ENCODE measurements at places on chromosomes 12 and 14.

DNA sequence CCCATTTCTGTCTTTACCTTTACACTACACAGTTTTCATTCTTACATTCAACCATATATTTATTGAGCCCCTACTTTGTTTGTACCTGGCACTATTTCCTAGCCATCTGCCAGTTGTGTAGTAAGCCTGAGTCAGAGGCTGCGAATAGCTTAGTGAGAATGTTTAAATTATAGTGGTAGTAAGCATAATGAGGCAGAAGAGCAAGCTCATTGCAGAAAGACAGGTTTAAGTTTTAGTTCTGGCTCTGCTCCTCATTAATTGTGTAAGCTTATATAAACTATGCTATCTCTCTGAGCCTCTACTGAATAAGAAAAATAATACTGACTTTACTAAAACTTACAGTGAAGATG is 123.5 kb downstream of the NAV3 start:
- DNase-seq = no peak

DNA sequence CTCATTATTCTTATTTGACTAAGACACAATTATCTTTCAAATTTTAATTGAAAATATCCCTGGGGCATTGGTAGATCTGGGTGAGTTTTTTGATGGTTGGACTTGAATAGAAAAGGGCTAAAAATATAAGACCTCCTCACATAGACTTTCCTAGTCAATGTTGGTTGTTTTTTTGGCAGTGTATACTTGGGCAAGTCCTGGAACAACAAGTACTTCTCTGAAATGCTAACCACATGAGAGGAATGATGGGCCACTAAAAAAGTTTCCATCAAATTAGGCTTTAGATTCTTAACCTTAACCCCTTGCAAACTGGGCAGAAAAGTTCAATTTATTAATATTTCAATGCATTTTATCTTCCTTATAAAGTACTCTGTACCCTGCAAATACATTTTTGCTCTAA is 97.6 kb downstream of the FGD4 start:
- DNase-seq = no peak

DNA sequence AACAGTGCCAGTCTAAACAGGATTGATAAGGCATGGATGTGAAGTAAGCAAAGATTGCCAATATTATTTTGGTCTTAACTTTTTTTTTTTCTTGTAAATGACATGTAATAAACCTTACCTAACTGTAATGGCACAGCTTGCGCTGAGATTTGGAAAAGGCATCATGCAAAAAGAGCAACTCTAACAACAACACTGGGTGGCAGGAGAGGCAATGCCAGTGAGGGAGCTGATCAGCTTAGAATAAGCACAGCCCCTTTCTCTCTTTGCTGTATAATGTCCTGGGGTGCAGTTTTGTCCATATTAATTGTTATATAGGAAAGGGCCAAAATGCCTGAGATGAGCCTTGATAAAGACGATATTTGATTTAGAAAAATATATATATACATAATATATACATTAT is 1589.7 kb upstream of the FLRT2 start:
- no peak for DNase-seq

GRCh38 chr14:102538602-102539543 is 29.3 kb upstream of the ANKRD9 start:
- DNase-seq = no peak

DNA sequence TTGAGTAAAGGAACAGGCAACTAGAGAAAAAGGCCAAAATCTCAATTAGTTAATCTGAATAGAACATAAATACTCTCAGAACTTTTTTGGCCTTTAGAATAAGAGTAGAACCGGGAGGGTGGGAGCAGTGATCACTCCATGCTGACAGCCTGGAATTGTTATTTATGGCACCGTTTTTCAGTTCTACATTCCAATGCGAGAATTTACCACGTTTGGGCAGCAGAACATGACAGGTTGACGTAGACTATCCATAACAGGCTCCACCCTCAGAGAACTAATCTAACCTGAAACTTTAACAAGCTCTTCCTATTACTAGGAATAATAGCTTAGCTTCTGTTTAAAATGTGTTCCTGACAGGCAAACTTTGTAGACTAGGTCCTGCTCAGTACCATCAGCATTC is 379.1 kb downstream of the SEC23A start:
- no peak for DNase-seq

GRCh38 chr14:68880581-68881105 is 87.8 kb upstream of the ZFP36L1 start:
- no peak for DNase-seq

- DNase-seq = no peak
Measured at GRCh38 chr14:68191567-68192321, 372.2 kb downstream of the RAD51B start.

GRCh38 chr12:16415155-16415554 is 67.7 kb downstream of the MGST1 start:
- DNase-seq = no peak

DNA sequence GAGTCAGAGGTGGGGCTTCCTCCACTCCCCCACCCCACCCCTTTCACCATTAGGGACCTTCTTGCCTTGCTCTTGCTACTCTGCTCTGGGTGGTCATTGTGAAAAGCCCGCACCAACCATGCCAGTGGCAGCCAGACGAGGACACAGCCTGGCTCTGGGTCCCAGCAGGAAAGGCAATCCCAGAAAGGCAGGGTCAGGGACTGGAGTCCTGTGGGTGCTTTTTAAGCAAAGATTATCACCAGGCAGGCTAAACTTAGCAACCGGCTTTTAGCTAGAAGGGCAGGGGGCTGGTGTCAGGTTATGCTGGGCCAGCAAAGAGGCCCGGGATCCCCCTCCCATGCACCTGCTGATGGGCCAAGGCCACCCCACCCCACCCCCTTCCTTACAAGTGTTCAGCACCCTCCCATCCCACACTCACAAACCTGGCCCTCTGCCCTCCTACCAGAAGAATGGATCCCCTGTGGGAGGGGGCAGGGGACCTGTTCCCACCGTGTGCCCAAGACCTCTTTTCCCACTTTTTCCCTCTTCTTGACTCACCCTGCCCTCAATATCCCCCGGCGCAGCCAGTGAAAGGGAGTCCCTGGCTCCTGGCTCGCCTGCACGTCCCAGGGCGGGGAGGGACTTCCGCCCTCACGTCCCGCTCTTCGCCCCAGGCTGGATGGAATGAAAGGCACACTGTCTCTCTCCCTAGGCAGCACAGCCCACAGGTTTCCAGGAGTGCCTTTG is 1.2 kb upstream of the GAPDH start:
- peak; percentile 71 for DNase-seq

DNA sequence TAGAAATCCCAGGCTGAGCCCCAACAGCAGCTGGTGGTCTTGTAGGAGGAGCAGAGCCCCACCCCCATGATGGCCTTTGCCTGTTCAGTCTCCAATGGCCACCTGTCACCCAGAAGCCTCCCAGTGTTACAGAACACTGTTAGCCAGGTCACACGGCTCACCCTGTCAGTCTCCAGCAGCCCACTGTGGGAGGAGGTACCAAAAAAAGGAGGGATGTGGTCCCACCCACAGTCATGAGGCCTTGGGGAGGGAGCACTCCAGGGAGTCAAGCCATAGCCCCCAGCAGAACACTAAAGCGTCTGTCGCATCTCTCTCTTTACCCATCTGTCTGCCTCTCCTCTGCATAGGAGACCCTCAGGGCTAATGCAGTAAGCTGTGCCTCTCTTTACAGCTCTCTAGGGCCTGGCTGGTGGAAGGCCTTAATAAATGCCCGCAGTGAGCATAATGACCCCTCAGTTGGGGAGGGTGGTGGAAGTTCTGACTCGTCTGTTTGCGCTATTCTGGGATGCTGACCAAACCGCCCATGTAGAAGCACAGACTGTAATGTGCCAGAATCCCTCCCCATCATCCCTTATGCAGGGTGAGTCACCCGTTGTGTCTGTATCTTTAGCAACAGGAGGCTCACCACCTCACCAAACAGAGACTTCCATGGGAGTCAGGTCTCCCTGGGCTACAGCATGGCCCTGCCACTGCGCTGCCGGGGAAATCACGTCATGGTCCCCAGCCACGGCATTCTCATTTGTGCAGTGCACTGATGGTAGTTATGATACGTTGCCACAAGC is 14.6 kb downstream of the C14orf132 start:
- no peak for DNase-seq

DNA sequence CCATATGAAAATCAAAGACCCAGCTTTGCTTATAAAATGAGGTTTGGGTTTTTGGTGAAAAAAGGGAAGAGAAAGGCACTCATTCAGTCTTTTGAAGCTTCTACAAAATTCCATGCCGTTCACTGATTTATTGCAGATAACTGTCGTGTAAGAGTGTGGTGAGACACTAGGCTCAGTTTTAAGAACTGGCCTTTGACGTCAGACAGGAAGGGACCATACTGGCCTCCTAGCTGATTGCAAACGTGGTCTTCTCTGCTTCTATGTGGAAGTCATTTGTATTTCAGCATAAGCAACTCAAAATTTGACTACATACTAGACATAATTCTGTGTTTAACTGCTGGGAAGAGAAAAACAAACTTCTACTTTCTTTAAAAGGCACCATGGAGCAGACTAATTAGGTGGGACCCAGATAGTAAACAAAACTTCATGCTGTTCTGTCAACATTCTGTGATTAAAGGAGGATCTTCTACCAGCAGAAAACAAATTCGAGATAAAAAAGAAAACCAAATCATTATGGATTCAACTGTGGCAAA is 168.7 kb downstream of the TTC7B start:
- no peak for DNase-seq

DNA sequence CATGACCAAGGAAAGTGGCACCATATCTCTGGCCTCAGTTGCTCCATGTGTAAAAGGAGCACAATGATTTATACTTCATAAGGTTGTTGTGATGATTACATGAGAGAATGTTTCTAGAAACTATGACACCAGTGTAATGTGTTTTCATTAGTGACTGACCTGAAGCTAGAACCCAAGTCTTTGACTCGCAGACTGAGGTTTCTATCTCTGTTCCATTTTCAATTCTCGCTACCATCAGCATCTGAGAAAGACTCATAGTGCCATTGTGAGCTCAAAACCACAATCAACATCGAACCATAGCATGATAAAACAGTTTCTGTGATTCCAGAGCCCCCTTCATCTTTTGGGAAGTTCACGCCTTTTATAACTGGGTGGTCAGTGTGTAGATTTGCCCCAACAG is 53.8 kb downstream of the STAB2 start:
- peak; percentile 74 for DNase-seq

DNA sequence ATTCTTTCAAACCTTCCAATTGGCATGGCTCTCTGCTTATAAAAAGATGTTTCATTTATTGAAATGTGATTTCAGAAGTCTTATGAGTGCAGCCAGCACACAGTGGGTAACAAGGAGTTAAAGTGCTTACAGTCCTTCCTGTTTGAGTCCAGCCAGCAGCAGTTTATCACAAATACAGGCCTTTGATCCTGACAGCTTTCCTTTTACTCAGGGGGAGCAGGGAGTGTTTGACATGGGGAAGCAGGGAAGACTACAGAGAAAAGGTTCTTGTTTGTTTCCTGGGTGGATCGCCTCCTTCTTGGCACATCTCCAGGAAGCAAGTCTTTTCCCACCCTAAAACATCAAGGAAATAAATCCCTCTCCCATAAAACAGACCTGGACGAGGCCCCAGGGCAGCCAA is 216.1 kb downstream of the MSRB3 start:
- DNase-seq = no peak

GRCh38 chr14:100240668-100241032 is 1.7 kb downstream of the YY1 start:
- DNase-seq = no peak

DNA sequence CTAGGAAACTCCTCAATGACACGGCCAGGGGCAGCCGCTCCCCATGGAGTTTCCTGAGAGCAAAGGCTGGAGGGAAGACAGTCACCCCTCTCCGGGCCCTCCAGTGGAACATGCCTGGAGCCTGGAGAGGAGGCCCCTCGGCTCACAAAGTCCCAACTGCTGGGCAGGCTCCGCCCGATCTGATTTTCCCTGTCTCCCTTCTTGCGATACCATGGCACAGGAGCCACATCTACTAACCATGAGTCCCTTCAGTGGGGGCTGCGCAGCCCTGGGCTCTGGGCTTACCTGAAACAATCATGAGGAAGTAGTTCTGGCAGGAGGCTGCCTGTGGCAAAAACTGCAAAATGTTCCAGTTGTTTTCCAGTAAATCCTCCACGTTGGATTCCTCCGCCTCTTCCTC is 15.3 kb downstream of the P2RX2 start:
- no peak for DNase-seq

GRCh38 chr12:11771356-11771755 is 121.9 kb downstream of the ETV6 start:
- DNase-seq = peak; percentile 76

DNA sequence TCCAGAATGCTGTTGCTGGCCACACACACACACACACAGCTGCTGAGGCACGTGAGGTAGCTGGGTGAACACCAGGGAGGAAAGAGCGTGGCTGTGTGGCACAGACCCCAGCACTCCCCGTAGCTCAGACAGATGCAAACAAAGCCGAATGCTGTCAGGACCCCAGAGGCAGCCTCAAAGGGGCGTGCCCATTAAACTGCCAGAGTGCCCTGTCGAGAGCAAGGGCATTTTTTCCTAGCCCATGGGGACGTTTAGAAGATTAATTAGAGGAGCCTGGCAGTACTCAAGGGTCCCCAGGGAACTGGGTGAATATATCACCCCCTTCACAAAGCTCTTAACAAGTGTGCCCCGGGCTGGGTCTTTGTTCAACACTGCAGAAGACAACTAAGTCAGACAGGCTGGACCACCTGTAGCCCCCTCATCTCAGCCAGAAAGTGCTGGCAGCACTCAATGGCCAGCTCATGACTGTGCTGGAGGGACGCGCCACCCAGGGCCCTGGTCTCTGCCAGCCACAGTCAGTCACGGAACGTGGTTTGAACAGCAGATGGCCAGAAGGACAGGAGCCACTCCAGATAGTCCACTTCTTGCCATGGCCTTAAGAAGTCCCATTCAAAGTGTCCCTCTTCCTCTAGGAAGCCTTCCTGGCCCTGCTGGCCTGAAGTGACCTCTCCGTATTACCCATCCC is 37.5 kb downstream of the TTC7B start:
- no peak for DNase-seq

DNA sequence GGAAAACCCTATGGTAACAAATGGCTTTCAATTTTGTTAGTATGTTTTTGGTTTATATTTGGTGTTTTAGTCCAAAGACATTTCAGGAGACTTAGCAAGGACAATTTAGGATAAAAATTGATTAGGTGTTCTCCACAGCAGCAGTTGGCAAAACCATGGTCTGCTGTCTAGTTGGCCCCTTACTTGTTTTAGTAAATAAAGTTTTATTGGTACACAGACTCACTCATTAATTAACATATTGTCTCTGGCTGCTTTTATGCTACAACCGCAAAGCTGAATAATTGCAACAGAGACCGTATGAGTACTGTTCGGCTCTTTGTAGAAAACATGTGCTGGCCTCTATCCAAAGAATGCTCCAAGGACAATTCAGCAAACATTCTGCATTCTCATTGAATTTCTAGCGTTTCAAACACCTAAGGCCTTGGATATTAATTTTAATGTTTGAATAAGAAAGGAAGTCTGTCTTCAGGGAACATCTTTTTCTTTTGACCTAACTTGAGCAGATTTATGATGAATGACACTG is 77.7 kb downstream of the CCDC92 start:
- DNase-seq = no peak

GRCh38 chr14:61110316-61111082 is 129.5 kb downstream of the SLC38A6 start:
- DNase-seq = no peak

DNA sequence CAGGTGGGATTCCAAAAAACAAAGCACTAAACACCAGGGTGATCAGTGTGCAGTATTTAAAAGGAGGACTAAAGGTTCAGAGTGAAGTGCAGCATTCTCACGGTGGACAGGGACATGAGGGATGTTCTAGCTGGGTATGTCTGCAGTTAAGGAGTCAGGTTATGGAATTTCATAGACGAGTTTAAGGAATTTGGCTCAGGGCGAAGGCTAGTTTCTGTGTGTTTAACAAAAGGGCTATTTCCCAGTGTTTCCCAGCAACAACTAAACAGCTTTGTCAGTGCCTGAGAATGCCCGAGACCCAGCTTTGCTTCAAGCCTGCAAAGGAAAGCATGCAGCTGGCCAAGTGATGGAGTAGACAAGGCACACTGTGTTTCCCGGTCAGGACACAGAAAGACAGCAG is 7.0 kb downstream of the KRT1 start:
- DNase-seq = no peak

Measured in GM12865 (cell line).